ENCODE measurements at places on chromosomes 1 and 21.

DNA sequence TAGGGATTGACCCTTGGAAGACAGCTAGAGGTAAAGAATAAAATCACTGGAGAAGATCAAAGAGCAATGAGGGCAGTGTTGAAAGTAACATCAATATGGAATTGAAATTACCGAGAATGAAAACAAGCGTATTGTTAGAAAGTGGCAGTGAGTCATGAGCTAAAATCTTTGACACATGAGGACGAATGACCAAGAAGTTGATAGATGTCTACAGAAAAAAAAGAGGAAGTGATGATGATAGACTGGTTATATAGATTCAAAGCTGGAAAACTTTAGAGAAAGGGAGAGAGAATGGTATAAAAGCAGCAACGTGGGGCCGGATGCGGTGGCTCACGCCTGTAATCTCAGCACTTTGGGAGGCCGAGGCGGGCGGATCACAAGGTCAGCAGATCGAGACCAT, 12.5 kb upstream of the DNM3 start:
- DNase-seq, result no peak

- DNase-seq, result no peak
These were observed 499.6 kb downstream of the MRPL39 start for GRCh38 chr21:25107708-25108107.

- no peak for DNase-seq
These were observed at the start of gene POU3F1 for GRCh38 chr1:38046333-38046883. TSS of gene POU3F1 (minus strand) at chr1:38046793. CDS start at chr1:38046743, 50 bp downstream.

GRCh38 chr1:245896258-245896657, 610.8 kb downstream of the SMYD3 start:
- DNase-seq, result no peak

DNA sequence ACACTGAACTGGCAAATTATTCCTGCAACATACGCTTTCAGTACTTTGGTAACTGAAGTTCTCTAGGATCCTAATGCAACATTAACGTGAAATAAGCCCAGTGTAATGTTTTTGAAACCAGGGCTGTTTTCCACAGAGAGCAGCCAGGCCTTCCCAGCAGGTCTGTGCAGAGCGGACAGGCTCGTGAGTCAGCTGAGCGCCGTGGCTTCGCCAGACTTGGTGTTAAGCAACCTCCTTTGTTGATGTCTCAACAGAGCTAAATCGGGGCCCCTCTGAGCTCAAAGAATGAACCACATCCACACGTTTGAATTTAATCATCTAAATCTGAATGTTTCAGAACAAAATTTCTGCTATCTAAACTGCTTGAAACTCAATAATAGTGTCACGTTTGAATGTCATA, 181.8 kb upstream of the FMN2 start:
- no peak for DNase-seq

DNA sequence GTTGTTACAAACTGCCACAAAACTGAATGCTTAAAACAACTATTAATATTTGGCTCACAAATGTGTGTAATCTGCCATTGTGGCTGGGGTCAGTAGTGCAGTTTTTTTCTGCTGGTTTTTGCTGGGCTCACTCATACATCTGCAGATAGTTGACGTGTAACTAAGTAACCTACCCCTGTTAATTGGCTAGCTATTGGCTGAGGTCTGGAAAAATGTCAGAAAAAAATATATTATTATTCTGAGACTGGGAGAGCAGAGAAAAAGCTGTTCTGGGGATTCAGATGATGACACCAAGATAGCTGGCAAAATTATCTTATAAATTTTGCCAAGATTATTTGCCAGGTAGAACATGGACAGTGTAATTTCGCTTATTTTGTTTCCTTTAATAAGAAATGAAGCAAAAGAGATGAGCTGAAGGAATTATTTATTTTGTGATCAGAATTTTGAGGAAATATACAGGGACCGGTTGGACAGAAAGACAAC, 616.1 kb upstream of the ADAMTS5 start:
- DNase-seq, result no peak

DNA sequence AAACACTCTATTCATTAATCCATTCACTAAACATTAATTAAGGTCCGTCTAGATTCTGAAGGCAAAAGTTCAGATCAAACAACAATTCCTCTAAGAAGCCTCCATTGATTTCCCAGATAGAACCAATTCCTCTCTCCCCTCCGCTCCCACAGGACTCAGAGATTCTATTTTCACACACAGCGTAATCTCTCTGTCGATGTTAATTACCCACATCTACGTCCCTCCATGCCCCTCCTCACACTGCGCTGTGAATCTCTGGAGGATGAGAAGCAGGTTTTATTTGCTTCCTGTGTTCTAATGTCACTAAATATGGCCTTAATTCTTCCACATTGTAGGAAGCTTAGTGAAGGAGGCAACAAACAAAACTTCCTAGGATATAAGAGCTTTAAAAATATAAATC, 306.7 kb downstream of the DSCAM start:
- no peak for DNase-seq

- DNase-seq, result no peak
These were observed 1.4 kb downstream of the GUCA2A start for GRCh38 chr1:42163114-42163513.

DNA sequence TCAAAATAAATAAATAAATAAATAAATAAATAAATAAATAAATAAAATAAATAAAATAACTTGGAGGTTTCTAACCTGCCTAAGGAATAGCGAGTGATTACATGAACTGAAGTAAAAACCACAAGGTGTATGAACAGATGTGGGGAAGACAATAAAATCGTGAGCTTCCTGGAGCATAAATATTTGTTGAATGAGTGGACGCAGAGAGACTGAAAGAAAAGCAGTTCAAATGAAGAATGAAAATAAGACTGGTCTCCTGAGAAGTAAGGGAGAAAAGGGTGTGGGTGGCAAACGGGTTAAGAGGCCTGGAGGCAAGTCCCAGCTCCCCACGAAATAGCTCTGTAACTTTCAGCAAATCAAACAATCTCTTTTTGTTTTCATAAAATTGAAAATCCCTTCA, 33.6 kb downstream of the CHML start:
- no peak for DNase-seq

DNA sequence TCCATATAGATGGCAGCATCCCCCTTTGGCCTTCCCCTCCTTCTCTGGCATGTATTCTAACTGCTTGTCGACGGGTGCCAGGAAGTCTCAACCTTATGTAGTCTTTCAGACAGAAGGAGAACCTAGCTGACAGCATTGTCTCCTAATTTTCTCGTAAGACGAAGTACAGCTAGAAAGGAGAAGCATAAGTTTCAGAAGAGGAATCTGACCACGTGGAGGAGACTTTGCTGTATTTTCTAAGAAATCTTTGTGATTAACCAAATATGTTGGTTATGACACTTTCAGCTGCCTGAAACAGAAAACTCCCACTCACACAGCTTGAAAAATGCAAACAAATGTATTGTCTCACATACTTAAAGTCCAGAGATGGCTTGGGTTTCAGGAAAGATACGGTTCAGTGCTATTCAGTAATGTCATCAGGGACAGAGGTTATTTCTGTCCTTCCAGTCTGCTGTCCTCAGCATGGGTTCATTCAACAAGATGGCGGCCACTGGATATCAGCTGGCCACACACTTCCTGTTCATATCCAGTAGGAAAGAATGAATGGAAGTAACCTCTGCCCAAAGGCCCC, 109.5 kb upstream of the ZNF648 start:
- DNase-seq, result no peak

GRCh38 chr1:162823231-162823630, 32.7 kb downstream of the HSD17B7 start:
- DNase-seq, result no peak

DNA sequence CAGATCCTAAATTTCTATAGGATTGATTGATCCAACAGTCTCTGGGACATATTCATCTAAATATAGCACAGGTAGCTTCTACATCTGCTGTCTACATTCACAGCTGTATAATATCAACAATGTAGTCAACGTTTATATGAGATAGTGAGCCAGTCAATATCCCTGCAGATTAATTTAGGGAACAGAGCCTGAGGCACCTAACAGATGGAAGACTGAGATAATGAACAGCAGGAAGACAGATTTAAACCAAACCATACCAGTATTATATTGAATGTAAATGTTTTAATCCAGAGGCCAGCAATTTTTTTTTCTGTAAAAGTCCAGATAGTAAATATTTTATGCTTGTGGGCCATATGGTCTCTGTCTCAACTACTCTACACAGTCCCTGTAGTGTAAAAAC, 2072.4 kb downstream of the MRPL39 start:
- no peak for DNase-seq

GRCh38 chr1:42933060-42933586, 25.5 kb downstream of the SLC2A1 start:
- DNase-seq, result no peak

- no peak for DNase-seq
These were observed 3.0 kb downstream of the TENT5B start for GRCh38 chr1:27009601-27010197.

- DNase-seq, result no peak
These were observed 38.6 kb downstream of the MEF2D start for GRCh38 chr1:156461781-156462647.

DNA sequence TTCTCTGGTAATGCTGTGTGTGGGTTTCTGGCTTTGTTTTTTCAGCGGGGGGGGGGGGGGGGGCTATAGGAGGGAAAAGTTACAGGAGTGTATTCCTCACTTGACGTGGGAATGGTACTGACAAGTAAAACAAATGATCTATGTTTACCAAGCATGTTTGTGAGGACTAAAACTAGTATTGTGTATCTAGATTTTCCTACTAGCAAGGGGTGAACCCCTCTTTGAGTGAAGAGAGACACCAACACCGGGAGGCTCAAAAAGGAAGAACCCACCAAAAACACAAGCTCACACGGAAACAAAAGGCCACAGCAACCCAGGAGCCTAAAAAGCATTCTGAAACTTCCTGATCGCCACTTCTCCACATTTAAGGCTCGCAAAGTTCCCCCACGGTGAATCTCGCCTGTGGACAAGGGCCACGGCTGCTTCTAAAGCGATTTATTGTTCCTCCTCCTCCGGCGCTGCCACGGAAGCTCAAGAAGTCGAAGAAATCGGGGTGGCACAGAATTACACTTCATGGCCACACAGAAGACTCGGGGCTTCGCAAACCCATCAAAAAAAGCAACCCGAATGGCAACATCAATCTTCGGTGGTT, 703 bp downstream of the PUM1 start:
- no peak for DNase-seq

- DNase-seq, result no peak
These were observed 231.1 kb downstream of the DISC1 start for GRCh38 chr1:231857609-231858135.

GRCh38 chr1:19163261-19163660, 46.8 kb downstream of the UBR4 start:
- DNase-seq, result no peak

DNA sequence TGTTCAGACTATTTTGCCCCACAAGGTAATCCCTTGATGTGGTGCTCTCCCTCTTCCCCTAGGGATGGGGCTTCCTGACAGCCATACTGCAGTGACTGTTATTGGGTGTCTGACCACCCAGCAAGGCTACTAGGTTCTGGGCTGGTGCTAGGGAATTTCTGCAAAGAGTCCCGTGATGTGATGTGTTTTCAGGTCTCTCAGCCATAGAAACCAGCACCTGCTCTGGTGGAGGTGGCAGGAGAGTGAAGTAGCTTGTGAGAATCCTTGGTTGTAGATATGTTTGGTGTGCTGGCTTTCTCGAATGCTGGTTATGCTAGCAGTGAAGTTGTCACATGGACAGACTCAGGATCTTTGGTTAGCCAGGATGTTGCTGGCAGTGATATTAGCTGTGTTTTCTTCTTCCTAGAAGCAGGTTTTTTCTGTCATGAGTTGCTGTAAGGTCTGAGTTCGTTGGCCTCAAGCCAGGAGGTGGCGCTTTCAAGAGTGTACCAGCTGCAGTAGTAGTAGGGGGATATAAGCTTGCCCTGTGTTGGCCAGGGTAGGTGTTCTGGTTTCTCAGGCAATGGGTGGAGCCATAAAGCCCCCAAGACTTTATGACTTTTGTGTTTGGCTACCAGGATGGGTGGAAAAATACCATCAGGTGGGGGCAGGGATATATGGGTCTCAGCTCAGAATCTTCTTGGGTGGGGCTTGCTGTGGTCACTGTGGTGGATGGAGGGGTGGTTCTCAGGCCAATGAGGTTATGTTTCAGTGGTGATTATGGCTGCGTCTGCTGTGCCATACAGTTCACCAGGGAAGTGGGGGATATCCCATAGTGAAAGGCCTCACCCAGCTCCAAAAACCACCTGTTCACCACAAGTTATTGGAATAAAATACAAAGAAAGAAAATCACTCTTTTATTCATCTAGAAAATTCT, 1112.3 kb downstream of the KCNT2 start:
- DNase-seq, result no peak

GRCh38 chr1:156781585-156782186, 14.4 kb downstream of the PRCC start:
- no peak for DNase-seq

DNA sequence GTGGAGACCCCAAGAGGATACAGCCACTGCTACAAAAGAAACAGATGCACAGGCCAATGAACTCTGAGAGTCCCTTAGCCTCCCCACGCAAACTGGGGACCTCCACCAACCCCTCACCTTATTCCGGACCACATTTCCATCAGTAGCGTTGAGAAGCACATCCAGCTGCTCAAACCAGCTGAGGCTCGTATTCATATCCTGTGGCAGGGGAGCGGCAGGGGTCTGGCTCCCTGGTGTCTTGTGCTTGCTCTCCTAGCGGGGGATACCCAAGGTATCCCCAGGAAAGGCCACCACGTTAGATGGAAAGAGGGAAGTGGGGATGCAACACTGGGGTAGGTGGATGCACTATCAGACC, 481 bp downstream of the CCDC163 start:
- DNase-seq, result no peak

- DNase-seq, result no peak
These were observed 7.8 kb downstream of the DIPK1A start for GRCh38 chr1:92953491-92953890.

DNA sequence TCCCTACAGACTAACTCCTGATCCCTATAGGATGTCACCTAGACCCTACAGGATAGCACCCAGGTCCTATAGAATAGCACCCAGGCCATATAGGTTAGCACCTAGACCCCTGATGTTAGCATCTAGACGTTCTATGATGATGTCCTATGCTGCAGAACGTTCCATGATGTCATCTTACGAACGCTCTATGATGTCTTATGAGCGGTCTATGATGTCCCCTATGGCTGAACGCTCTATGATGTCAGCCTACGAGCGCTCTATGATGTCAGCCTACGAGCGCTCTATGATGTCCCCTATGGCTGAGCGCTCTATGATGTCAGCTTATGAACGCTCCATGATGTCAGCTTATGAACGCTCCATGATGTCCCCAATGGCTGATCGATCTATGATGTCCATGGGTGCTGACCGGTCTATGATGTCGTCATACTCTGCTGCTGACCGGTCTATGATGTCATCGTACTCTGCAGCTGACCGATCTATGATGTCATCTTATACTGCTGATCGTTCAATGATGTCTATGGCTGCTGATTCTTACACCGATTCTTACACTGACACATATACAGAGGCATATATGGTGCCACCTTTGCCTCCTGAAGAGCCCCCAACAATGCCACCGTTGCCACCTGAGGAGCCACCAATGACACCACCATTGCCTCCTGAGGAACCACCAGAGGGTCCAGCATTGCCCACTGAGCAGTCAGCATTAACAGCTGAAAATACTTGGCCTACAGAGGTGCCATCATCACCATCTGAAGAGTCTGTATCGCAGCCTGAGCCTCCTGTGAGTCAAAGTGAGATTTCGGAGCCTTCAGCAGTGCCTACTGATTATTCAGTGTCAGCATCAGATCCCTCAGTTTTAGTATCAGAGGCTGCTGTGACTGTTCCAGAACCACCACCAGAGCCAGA, 9.5 kb downstream of the SON start:
- no peak for DNase-seq

Measured in HCT116 (cell line).